ENCODE measurements at places on chromosomes 7 and 10.
A peak's percentile ranks its signal among the peaks of the same experiment; 100 is the strongest.

GRCh38 chr10:89171996-89172395 lies 35.1 kb downstream of the CH25H start:
- no peak for DNase-seq

DNA sequence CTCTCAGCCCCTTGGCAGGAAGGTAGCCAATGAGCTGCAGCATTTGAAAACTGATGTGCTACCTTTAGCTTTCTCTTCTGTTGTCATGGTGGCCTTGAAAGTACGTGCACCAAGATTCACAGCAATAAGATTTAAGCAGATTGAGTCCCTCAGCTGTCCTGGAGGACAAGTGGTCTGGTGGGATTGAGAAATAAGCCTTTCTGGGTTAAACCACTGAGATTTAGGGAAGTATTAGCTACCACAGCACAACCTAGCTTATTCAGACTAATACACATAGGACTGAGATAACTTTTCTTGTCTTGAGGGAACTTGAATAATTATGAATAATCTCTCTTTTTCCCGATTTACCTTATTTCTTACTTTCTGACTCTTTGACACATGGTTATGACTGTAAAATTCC lies 324.0 kb downstream of the PTEN start:
- DNase-seq: no peak

DNA sequence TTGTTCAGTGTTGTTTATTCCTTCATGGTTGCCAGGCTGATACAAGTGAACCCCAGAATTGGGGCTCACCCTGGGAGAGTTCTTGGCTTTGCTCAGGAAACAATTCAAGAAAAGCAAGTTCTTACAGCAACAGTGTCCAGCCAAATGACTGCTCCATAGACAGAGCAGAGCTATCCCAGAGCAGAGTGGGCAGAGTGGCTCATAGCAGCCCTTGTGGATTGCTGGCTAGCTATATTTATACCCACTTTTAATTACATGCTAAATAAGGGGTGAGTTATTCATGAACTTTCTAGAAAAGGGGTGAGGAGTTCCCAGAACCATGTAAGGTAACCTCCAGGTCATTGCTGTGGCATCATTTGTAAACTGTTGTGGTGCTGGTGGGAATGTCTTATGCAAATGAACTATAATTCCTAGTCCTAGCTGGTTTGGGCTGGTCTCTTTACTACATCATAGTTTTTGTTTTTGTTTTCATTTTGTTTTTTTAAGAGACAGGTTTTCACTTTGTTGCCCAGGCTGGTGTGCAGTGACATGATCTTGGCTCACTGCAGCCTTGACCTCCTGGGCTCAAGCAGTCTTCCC lies 59.9 kb upstream of the HBP1 start:
- no peak for DNase-seq

DNA sequence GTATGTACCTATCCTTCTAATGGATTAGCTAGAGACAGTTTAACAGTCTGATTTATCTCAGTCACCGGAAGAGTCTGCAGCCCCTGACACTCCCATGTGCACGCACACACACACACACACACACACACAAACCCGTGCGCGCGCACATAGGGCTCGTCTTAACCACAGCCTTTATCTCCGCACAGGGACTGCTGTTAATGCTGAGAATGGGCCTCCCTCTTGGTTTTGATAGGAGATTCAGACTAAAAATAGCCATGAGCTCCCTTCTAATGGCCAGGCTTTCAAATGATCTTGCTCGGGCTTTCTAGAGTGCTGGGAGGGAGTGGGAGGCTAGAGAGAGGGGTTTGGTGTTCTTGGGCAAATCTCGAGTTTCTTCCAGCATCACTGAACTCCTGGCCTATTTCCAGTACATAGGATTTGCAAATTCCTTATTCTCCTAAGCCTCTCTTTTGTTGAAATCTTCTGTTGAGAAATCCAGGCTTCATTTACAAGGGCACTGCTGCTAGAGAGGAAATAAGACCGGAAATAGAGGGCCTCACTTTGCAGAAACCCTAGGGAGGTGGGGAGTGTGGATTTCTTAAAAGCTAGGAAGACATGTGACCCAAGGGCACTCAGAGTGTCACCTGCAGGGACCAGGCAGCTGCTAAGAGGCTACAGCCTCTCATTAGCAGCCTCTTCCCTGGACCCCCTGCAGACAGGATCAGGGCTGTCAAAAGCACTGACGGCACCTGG lies 2.4 kb downstream of the TMEM72 start:
- peak; percentile 11 for DNase-seq

- DNase-seq: no peak
Observed at GRCh38 chr7:36132012-36132411, 21.0 kb upstream of the EEPD1 start.

GRCh38 chr10:111299037-111299436 lies 222.2 kb downstream of the ADRA2A start:
- no peak for DNase-seq

GRCh38 chr10:24277277-24277676 lies 68.3 kb downstream of the KIAA1217 start:
- DNase-seq: no peak

DNA sequence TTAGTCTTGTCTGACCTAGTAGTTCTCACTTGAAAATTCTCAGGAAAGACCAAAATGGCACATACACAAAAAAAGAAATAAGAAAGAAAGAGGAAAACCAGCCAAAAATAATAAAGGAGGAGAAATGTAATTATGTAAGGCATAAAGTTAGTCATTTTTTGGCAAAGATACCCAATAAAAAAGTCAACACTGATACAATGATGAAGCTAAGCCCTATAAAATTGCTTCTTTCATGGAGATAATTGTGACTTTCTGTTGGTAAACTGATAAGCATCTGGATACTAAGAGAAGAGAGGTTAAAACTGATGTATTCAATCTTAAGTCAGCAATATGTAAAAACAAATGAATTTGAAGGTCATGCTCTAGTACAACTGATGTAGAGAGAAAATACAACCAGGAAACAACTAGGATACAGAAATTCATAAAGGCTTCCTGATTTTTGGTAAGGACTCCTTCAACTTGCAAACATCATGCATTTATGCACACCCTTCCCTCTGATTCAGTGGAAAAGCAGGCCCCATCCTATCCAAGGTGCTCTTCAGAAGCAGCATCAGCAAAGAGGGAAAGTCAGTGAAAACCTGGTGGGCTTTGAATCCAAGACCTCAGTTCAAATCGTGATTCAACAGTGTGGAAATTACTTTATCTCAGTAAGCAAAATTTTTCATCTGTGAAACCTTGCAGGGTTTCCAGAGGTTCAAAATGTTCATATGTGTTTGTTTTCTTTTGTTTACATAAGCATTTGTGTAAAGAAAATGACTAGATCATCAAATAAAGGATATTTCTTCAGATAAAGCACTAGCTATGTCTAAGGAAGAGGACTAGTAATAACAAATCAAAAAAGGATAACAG lies 32.6 kb downstream of the IMMP2L start:
- no peak for DNase-seq

GRCh38 chr7:50822110-50822509 lies 39.4 kb upstream of the GRB10 start:
- no peak for DNase-seq
